ENCODE measurements at places on chromosomes 12 and 14. TPM values are rescaled to one million over a fixed set of nuclear protein-coding genes. Genes with fewer than 3 reads are reported as not detected.

Gene RDH5
- 32.2 TPM for total RNA-seq

GRCh38 chr14:23321572-23322547 is 603 bp downstream of the PABPN1 start:
- H3K4me3 ChIP-seq: peak overlapping the region; percentile 87
- H3K36me3 ChIP-seq: peaks cover 48% of the 10 kb centered on the region
- H3K27ac ChIP-seq: peak overlapping the region; percentile 88

DNA sequence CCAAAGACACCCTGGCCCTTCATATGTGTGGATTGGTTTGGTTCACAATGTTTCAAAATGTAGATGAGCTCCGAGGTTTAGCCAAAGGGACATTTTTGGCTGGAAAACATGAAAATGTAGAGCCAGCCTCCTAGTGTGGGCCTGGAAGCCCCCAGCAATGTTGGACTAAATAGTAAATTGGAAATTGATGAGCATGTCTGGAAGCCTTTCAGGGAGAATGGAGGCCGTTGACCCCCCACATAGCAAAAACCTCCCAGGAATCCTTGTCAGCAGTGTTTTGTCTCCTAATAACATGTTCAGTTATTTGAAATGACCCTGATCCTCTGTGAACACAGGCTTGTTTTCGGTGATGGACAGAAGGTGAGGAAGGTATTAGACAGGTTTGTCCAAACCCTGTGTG is 65.1 kb upstream of the TBX3 start:
- H3K4me3 ChIP-seq: no peak overlapping the region
- H3K4me1 ChIP-seq: no peaks in the 10 kb centered on the region
- no peak for DNase-seq
- peaks cover 7% of the 10 kb centered on the region for H3K27me3 ChIP-seq
- no peak overlapping the region for H3K27ac ChIP-seq
- H3K36me3 ChIP-seq: no peaks in the 10 kb centered on the region

GRCh38 chr14:75711796-75712211 is 50.8 kb downstream of the TTLL5 start:
- peak overlapping the region; percentile 80 for H3K27ac ChIP-seq
- DNase-seq: peak; percentile 79

Gene KIF5A
- total RNA-seq: 0.29 TPM

GRCh38 chr14:61502459-61503093 is 181.2 kb downstream of the PRKCH start:
- no peaks in the 10 kb centered on the region for H3K27me3 ChIP-seq
- H3K4me1 ChIP-seq: peaks cover 30% of the 10 kb centered on the region
- no peak overlapping the region for H3K27ac ChIP-seq
- no peak overlapping the region for H3K4me3 ChIP-seq

DNA sequence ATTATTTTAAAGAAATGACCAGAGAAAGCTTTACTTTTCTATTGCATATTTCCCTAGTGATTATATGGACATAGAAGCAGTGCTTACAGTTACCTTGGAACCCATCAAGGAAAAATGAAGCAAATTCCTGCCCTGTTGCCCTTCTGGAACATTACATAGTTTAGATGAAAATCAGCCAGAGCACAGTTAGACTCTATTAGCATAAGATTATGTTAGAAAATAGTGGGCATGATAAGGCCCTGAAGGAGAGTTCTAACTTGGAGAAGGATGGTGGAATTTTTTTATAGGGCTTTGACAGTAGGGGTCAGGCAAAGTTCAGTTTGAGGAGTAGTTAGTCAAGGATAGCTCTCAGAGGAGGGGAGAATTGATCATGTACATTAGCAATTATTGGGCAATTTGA is 74.3 kb downstream of the FUT8 start:
- no peaks in the 10 kb centered on the region for H3K36me3 ChIP-seq
- H3K27ac ChIP-seq: no peak overlapping the region
- no peaks in the 10 kb centered on the region for H3K27me3 ChIP-seq
- peaks cover 4% of the 10 kb centered on the region for H3K4me1 ChIP-seq
- no peak overlapping the region for H3K4me3 ChIP-seq
- DNase-seq: no peak
